Stimulated activated CD4-positive, alpha-beta T cell treated with anti-CD3 and anti-CD28 coated beads, TNF-alpha, amount 100 ng/mL, for 48 hours (primary cell): ENCODE measurements at places on chromosomes 2 and 18.

GRCh38 chr2:215572341-215572848 lies 136.5 kb upstream of the FN1 start:
- DNase-seq, result no peak

- DNase-seq, result no peak
These were observed 251.8 kb upstream of the NETO1 start for GRCh38 chr18:73119574-73119973.

DNA sequence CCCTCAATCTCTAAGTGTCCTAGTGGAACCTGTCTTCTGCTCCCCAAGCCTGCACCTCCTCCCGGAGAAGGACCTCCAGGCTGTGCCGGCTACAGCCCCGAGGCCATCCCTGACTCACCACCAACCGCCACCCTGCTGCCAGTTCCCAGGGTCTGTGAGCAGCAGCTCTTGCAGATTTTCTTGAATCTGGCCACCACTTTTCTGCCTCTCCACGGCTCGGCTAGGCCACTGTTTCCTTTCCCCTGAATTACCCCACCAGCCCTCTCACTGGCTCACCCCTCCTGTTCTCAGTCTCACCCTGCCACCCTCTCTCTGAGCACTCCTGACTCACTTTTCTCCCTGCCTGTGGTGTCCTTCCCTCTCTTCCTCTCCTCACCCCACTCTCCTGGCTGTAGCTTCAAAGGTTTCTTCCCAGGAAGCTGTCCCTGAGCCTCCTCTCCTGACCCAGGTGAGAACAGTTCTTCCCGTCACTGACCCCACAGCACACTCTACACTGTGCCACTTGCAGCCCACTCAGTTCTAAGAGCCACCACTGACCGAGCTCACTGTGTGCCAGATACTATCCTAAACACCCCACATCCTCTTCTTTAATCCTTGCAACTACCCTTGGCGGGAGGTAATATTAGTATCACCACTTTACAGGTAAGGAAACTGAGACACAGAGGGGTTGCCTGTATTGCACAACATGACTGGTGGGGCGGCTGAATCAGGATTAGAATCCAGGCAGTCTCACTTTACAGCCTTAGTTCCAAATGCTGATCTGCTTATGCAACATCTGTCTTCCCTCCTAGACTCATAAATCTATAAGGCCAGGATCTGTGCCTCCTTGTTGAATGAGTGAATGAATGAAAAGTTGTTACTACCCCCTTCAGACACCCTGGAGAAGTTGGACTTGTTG lies 111.6 kb downstream of the SMAD7 start:
- no peak for DNase-seq

DNA sequence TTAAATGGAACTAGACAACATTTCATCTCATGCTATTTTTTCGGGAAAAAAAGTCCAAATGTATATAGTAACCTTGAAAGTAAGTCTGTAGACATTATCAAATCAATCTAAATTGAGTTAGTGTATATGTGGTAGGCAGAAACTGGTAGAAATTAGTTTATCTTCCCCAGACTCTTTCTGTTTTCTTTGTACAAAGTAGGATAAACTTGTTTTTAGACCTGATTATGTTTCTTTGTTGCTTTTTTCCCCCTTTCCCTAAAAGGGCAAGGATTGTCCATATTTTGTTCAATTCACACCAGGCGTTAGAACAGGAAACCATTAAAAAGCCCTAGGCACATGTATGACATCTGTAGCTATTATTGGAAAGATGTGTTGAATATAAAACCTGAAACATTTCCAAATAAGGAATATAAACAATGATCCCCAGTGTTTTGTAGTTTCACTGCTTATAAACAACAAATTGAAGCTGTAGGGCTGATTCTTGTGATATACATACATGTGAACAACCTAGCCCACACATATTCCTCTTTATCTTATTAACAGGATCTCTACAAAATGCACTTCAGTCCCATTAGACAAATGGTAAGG lies 528.3 kb downstream of the PARD3B start:
- DNase-seq, result no peak

GRCh38 chr2:225556461-225556860 lies 157.0 kb downstream of the NYAP2 start:
- DNase-seq, result no peak

- DNase-seq, result no peak
These were observed 112.5 kb downstream of the MAP3K20 start for GRCh38 chr2:173187941-173188788.

DNA sequence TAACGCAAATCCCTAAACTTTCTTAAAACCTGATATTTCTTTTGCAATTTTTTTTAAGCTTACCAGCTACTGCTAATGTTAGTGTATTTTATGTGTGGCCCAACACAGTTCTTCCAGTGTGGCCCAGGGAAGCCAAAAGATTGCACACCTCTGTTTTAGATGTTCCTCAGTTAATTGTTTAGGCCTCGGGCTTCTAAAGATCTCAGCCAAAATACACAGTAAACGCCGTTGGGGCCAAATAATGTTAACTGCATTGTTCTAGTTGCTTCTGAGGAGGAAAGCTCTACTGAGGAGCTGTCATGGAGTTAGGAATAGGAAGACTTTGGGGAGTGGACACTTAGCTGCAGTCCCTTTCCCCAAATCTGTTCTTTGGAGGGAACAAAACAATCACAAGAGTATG lies 2.0 kb downstream of the HSPE1 start:
- DNase-seq, result no peak

GRCh38 chr18:10770264-10770663 lies 244.4 kb downstream of the NAPG start:
- no peak for DNase-seq

DNA sequence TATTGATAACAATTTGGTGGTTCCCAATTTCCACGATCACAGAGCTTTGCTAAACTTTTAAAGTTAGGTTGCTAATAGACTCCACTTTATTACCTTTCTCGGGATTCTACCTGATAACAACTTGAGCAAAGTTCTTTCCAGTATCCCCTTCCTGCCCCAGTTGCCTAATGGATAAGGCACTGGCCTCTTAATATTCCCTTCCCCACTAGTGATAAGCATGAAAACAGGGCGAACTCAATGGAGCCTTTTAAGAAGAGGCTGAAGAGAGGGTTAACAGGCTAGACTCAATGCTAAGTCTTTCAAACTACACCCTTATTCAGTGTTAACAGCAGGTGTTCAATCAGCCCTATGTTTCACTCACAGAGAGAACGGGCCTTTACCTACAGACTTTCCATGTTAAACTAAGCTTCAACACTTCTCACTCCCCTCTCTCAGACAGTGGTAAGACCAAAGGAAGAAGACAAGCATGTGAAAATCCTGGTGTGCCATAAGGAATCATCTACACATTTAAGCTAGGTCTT lies 75.8 kb downstream of the ANKRD44 start:
- DNase-seq, result no peak

GRCh38 chr2:40249577-40249976 lies 202.3 kb downstream of the SLC8A1 start:
- DNase-seq, result no peak

DNA sequence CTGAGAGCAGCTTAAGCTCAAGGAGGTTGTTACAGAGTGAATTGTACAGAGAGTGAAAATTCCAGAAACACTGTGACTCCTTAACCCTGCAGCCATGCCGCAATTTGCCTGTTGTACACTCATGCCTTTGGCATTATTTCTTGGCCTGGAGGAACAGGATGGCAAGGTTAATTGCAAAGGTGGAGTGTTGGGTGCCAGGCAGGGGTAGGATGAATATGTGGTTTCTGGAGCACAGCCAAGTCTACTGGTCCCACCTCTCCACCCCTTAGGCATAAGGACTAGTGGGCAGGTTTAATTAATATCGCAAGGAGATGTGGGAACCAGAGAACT lies 250.2 kb downstream of the LRRTM1 start:
- DNase-seq, result no peak

DNA sequence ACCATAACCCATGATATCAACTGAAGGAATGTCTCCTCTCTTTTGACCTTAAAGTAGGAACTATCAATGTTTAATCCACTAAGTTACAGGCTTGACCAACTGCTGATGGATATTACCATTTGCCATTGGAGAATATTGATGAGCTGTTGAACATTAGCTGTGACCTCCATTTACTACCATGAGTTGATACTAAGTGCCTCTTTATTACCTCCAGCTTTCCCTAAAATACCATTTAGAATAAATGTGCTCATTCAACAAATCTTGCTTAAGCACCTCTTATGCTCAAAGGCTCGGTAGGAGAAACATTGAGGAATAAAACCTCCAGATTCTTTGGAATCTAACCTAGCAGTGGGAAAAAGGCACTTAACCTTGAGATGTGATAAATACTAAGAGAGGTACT lies 81.2 kb downstream of the FAM124B start:
- no peak for DNase-seq

DNA sequence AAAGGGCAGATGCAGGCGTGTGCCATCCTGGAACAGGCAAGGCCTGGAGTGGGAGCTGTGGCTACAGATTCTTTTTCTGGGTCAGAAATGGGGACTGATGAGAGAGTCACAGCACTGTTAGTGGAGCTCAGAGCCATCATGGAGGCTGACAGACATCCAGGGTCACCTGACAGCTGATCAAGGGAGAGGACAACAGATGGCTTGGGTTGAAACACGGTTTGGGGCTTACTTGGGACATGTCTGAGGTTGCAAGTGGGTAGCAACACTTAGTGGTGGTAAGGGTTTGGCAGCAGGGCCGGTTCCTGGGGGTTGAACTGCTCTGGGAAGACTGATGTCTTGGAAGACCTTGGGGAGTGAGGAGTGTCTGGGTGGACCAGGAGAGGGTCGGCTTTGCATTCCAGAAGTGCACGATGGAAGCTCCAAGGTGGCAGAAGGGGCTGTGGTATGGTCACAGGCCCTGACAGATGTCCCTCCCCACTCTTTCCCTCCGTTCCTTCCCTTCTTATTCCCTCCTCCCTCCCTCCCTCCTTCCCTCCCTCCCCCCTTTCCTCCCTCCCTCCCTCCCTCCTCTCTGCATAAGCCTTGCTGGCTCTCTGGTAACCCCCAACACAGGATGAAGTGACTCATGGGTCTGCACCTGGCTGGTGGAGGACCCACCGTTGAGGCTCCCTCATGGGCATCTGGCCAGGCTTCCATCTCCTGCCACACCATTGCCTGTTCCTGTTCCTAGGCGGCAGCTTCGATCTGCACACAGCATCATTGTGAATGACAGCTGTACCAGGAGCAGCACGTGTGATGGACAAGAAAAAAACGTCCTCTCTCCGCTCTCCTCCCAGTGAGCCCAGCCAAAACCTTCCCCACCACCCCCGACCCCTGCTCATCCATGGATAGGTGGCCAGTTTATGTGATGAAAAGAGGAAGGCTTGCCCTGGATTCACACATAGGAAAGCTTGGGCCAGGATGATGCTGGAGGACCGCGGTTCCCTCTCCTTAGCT lies 63.8 kb upstream of the RPL31 start:
- DNase-seq, result no peak

DNA sequence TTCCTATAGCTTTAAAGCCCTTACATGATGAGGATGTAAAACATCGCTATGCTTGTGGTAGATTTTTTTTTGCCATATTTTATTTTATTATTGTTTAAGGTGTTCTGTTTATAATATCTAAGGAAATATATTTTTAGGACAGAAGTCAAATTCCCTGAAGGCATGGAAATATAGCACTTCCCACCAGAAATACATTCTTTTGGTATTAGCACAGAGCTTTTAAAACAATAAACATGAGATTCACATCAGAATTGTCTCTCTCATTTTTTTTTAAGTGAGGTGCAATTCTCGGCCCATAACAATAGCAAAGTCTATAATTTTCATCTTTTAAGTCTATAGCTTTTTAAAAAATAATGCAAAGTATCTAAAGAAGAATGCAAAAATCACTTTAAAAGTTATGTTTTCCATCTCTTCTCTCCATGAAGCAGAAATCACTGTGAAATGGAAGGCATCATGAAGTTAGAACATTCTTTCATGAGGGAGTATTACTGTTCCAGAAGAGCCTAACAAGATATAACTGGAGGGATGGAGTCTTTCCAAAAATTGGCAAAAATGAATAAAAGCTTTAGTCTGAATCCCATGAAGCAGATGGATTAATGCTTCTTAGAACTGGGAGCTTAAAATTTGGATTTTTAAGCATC lies 283.6 kb upstream of the TRIB2 start:
- DNase-seq, result no peak

- no peak for DNase-seq
These were observed 270.8 kb downstream of the GALNT13 start for GRCh38 chr2:154142480-154142879.

GRCh38 chr2:195613922-195614321 lies 43.1 kb upstream of the SLC39A10 start:
- no peak for DNase-seq

DNA sequence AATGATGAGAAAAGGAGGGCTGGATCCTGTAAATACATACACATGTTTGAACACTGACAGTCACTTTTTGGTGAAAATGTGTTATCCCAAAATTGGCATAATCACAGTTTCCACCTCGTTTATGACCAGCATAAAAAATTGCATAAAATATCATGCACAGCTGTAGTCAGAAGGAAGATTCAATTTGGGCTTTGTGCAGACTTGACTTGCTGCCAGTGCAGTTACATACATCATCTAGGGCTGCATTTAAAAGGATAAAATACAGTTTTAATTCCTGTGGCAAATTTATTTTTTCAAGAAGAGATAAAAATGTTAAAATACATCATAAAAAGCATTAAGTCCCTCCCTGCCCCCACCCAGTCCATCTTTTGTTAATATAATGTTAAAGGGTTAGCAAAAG lies 103.8 kb downstream of the VWC2L start:
- no peak for DNase-seq

GRCh38 chr2:108787216-108787541 lies 608 bp downstream of the CCDC138 start:
- no peak for DNase-seq

DNA sequence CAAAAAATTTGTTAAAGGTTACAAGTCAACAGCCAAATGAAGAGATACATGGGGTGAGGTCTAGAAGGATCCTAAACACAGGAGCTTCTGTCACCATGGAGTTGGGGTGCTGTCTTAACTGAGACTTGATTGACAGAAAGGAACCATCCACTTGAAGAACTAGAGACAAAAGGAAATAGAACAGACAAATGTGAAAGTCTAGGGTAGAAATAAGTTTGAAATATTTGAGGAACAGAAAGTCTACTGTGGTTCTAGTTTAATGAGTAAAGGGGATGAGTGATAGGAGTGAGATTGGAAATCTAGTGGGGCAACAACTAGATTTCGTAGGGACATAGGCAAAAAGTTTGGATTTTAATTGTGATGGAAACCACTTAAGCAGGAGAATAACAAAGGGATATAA lies 18.7 kb downstream of the RBBP8 start:
- DNase-seq, result no peak

DNA sequence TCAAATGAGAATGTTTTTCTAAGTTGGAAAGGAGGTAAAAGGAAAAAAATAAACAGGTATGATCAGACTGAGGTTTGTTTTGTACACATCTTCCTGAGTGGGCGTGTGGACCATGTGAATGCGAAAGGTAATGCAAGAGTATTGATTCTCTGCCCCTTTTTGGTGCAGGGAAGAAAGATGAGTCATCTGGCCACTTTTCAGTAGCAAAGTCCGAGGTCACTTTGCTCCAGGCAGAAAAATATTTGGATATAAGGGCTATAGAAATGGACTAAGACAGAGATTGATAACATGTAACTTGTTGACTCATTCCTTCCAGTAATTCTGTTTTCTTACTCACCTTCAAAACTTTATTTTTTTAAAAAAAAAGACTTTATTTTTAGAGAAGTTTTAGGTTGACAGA lies 130.5 kb downstream of the DSEL start:
- DNase-seq, result no peak

- no peak for DNase-seq
These were observed 12.5 kb downstream of the MSTN start for GRCh38 chr2:190050001-190050400.

- DNase-seq, result no peak
These were observed 1167.9 kb downstream of the DSC3 start for GRCh38 chr18:29874519-29875098.
